Neuronal stem cell (in vitro differentiated cells): ENCODE measurements at places on chromosomes 1 and 21.

GRCh38 chr1:175195798-175196197 is 3.2 kb upstream of the KIAA0040 start:
- no peak for DNase-seq

DNA sequence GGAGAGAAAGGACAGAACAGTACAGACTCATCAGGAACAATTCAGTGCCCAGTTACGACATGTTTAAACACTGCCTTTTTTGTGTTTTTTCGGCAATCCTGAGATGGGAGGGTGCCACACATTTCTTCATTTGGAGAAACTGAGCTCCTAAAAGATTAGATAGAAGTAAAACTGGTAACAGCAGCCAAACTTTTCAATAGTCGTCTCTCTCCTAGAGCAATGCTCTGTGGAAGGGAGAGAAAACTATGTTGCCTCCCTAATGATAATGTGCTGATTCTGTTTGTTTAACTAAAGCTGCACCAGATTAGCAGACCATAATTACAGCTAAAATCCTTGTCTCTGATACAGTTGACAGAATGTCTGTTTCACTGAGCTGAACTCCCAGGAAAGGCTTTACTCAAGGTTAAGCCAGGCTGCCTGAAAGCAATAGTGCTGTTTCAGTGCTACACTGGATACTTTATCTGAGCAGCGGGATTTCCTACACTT is 76.2 kb upstream of the CXADR start:
- no peak for DNase-seq

DNA sequence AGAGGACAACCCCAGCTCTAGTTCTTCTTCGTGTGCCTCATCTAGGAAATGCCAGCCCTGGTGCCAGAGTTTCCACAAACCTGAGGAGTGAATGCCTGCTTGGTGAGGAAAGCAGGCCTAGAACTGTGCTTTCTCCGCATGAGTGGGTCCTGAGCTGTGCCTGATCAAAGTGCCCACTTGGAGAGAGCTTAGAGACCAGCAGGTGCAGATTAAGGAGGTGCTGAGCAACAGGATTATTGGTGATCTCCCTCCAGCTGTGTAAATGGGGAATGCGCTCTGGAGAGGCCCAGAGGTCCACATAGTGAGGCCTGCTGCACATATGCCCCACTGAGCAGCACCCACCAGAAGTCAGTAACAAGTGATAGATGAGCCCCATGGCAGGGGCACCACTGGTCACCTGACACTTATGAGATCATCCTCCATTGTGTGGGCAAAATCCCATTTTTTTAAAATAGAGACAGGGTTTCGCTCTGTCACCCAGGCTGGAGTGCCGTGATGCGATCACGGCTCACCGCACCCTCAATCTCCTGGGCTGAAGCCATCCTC is 127.2 kb upstream of the ZC3H12A start:
- no peak for DNase-seq

- DNase-seq: no peak
Measured at GRCh38 chr1:3736131-3736561, 16.1 kb upstream of the CCDC27 start.

- DNase-seq: no peak
Measured at GRCh38 chr1:240705579-240705978, 93.6 kb upstream of the GREM2 start.

DNA sequence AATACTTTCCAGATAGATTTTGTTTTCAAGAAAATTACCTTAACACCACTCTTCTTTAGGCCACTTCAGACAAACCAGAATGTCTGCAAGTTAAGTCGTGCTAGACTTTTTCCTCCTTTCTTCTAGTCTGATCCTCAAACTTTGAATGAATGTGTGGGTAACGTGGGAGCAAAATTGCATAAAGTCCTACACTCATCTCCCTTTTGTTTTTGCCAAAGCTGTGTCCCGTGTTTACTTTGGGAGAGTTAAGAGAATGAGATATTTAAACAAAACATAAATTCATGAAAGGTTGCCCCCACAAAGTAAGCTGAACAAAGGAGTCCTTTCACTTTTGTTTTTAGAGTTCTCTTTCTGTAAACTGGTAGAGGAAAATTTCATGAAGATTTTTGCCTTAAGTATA is 16.9 kb upstream of the VAMP3 start:
- DNase-seq: no peak

DNA sequence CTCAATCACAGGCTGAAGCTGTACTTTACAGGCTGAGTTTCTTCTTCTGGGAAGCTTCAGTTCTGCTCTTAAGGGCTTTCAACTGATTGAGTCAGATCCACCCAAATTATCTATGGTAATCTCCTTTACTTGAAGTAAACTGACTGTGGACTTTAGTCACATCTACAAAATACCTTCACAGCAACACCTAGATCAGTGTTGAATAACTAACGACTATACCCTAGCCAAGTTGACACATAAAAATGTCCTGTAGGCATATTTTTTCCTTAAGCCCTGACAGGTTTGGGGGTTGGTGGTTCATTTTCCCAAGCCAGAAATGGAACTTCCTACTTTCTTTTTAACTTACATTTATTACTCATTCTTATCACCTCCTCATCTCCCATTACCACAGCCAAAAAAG is 42.9 kb upstream of the PRKACB start:
- DNase-seq: no peak

GRCh38 chr1:204888294-204888693 is 17.6 kb downstream of the NFASC start:
- DNase-seq: no peak

DNA sequence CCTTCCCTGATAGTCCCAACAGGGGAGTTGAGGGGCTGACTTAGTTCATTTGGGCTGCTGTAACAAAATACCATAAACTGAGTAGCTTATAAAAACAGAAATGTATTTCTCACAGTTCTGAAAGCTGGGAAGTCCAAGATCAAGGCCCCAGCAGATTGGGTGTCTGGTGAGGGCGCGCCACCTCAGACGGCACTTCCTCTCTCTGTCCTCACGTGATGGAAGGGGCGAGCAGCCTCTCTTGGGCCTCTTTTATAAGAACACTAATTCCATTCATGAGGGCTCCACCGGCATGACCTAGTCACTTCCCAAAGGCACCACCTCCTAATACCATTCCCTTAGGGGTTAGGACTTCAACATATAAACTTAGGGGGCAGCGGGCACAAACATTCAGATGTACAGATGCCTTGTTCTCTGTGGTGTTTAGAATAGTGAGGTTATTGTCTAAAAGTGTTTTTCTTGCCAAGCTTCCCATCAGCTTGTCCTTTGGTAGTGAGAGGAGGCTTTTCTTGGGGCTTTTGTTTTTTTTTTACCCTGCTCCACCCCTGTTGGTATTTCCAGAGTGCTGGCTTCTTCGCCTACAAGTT is 20.3 kb downstream of the NIPAL3 start:
- no peak for DNase-seq

GRCh38 chr1:234721476-234722269 is 111.7 kb upstream of the IRF2BP2 start:
- no peak for DNase-seq

DNA sequence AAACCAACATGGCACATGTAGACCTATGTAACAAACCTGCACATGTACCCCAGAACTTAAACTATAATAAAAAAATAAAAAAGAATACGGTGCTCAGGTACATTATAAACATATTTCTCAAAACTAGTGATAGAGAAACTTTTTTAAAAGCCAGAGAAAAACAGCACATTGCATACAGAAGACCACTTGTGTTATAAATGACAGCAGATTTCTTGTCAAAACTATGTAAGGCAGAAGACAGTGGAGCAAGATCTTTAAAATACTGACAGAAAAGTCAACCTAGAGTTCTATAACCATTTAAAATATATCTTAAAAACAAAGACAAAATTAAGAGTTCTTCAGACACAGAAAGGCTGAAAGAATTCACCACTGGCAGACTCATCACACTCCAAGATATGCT is 144.7 kb downstream of the NEGR1 start:
- DNase-seq: no peak

- no peak for DNase-seq
Measured at GRCh38 chr1:159088546-159089183, 12.1 kb upstream of the AIM2 start.

DNA sequence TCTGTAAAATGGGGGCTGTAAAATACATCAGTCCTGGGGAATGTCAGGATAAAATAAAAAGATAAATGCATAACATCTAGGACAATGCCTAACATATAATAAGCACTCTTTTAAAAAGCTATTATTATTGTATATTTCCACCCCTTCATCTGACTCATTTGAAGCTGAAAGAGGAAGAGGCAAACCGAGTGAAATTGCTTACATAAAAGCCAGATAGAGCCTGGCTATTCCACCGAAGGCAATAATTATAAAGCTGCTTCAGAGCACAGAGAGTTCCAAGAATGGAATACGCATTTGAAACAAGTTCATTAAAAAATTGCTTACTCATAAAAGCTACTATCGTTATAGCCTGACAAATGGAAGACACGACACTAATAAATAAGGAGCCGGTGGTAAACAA is 186.1 kb upstream of the CAMK1G start:
- no peak for DNase-seq

GRCh38 chr1:160377585-160378206 is 10.8 kb downstream of the NHLH1 start:
- no peak for DNase-seq

DNA sequence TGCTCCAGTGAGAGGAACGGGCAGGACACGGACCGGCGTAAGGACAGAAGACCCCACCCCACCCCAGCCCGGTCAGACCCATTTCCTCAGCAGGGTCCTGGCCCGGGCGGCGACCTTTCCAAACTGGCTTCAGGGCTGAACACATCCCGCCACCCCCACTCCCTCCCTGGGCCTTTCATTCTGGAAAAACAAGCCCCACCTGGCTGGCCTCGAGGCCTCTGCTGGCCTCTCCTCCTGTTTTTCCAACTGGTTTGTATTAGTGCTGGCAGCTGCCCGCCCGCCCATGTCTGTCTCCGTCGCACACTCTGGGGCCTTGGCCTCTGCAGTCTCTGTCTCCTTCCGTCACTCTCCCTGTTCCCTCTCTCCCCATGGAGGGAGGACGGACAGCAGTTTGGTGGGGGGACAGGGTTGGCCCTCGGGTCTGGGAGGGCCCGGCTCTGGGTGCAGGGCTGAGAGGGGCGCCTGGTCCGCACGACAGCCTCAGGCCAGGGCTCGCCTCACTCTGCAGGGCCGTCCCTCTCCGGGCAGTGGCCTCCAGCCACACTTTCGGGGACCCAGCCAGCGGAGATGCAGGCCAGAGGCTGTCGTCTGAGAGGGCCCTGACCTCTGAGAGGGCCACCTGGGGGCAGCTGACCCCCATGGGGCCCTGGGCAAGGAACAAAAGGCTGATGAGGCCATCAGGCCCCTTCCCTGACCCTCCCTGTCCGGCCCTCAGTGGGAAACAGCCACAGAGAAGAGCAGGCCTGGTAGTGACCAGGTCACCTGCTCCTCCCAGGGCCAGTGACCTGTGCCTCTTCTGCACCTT is 1.5 kb upstream of the MXRA8 start:
- no peak for DNase-seq

GRCh38 chr1:205532996-205533735 is 28.7 kb downstream of the CDK18 start:
- no peak for DNase-seq

GRCh38 chr1:72037745-72038343 is 244.5 kb downstream of the NEGR1 start:
- DNase-seq: peak; percentile 20

DNA sequence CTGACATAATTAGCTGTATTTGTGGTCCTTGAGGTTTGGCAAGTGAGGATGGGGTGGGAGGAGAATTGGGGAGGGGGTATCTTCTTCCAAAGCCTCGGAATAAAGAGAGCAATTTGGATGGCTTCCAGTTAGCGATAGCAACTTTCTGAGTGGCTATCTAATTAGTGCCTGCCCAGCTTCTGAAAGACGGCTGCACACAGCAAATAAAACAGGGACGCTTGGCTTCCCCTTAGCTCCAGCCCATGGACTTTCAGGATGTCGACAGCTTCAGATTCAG is 31.1 kb downstream of the KLHDC7A start:
- no peak for DNase-seq

- no peak for DNase-seq
Measured at GRCh38 chr1:186503190-186503589, 42.3 kb upstream of the PDC start.

GRCh38 chr1:170168265-170168664 is 22.5 kb downstream of the NTMT2 start:
- no peak for DNase-seq

DNA sequence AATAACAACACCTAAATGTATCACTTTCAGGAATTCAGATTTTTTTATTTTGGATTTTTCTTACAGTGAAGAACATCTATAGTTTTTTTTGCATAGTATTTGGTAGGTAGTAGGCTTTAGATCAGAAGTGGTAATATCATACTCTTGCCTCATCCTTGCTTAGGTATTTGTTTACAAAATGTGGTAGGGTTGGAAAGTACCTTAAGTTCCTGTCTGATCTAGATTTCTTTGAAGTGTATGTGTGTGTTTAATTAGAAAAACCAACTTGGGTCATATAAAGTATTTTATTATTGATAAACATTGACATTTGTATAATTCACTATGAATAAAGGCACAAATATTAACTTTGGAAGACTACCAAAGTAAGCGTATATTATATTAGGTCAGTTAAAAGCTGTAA is 85.3 kb upstream of the GPR88 start:
- no peak for DNase-seq

DNA sequence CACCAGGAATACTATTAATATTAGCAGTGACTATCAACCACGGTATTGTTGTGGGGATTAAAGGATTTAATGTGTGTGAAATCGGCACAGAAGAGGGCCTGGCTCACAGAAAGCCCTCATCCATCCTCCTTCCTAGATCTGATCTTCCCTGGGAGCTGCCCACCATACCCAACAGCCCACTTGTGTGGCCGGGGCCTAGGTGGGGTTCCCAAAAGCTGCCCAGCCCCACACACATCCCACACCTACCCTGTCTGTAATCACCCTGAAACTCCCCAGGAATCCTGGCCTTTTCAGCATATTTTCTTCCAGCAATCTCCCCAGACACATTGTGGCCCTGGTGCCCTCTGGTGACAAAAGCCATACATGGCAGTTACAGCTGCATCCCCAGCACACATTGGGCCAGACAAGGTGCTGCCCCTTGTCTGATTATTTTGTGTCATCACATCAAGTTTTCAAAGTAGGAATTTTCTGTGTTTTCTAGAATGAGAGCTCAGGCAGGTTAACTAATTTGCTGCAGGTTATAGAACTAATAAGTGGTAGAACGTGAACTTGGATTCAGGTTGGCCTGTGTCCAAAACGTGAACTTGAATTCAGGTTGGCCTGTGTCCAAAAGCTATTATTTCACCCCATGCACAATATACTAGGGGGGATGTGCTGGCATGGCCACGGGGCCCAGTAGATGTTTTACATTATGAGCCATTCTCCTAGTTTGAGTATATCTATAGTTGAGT is 5.3 kb upstream of the SLC6A9 start:
- DNase-seq: peak; percentile 60

- DNase-seq: peak; percentile 88
Measured at GRCh38 chr21:34073032-34073748, at the start of the genes MRPS6 and SLC5A3. TSS of gene MRPS6 (plus strand) at chr21:34073578. CDS start at chr21:34073701, 123 bp downstream. TSS of gene SLC5A3 (plus strand) at chr21:34073578. CDS start at chr21:34095199, 21,621 bp downstream.
